ENCODE measurements at places on chromosomes 13 and 19.

GRCh38 chr13:113005076-113005865 is 36.3 kb downstream of the MCF2L start:
- no peak for DNase-seq

GRCh38 chr13:26855921-26856320 is 95.3 kb upstream of the GPR12 start:
- no peak for DNase-seq

DNA sequence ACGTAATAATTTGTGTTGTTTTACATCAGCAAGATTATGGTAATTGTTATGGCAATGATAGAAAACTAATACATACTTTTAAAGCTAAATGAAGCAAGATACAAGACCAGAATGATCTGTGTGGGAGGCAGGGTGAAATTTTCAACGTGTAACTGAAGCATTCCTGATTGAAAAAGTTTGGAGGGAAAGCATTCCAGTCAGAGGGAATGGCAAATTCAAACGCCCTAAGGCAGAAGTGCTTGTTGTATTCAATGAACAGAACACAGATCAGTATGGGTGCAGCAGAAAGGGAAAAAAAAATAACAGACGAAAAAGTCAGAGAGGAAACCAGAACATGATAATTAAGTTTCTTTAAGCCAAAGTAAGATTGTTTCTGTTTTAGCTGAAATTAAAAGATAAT is 928.5 kb upstream of the SLITRK1 start:
- DNase-seq: no peak

DNA sequence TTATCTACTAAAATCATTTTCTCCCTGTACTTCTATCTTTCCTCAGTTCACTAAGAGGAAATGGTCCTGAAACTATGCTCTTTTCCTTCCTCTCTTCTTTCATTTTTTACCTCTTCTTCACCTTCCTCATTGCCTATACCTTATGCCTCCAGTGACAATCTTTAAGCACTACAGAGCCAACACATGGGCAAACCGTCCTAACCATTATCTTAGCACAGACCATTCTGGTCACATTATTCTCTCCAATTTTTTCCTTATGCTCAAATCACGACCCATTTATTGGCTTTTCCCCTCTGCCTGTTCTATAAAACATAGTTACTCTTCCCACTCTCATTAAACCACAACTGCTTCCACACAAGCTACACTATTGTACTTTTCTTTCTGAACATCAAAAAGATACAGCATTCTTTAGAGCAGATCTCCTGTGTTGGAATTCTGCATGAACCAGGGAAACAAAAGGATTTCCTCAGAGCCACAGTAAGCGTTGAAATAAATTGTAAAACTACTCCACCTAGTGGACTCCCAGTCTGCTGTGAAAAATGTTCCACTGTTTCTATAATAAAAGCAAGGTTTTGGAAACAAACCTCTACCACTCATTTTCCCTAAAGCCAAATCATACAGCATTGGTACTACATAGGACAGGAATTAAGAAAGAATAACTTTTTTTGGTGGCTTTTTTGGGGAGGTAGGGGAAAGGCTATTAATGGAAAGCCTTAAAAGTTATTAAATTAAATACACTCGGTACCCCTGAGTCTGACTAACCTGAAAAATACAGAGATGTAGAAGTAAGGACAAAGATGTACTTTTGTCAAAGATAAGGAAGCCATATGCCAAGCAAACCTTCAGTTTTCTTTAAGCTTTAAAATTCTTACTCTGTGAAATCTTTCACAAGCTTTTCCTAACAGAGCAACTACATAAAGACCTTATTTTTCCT is 19.5 kb downstream of the NUFIP1 start:
- DNase-seq: peak; percentile 8

DNA sequence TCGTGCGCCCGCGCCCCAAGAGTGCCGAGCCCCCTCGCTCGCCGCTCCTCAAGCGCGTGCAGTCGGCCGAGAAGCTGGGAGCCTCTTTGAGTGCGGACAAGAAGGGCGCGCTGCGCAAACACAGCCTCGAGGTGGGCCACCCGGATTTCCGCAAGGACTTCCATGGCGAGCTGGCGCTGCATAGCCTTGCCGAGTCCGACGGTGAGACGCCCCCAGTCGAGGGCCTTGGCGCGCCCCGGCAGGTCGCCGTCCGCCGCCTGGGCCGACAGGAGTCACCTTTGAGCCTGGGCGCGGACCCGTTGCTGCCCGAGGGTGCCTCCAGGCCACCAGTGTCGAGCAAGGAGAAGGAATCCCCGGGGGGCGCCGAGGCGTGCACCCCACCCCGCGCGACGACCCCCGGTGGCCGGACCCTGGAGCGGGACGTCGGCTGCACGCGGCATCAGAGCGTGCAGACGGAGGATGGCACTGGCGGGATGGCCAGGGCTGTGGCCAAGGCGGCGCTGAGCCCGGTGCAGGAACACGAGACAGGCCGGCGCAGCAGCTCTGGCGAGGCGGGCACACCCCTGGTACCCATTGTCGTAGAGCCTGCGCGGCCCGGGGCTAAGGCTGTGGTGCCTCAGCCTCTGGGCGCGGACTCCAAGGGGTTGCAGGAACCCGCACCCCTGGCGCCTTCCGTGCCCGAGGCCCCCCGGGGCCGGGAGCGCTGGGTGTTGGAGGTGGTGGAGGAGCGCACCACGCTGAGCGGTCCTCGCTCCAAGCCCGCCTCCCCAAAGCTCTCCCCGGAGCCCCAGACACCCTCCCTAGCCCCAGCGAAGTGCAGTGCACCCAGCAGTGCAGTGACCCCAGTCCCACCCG is 7.1 kb downstream of the DNASE2 start:
- no peak for DNase-seq

GRCh38 chr19:9531933-9532332 is 6.5 kb downstream of the ZNF426 start:
- DNase-seq: no peak

GRCh38 chr13:72150502-72150901 is 283.5 kb upstream of the DACH1 start:
- no peak for DNase-seq

GRCh38 chr13:66375756-66376155 is 854.4 kb downstream of the PCDH9 start:
- DNase-seq: no peak

GRCh38 chr19:38942471-38943181 is 11.9 kb downstream of the MRPS12 start:
- DNase-seq: no peak

- no peak for DNase-seq
Measured at GRCh38 chr13:31036731-31037695, 104.6 kb downstream of the TEX26 start.

DNA sequence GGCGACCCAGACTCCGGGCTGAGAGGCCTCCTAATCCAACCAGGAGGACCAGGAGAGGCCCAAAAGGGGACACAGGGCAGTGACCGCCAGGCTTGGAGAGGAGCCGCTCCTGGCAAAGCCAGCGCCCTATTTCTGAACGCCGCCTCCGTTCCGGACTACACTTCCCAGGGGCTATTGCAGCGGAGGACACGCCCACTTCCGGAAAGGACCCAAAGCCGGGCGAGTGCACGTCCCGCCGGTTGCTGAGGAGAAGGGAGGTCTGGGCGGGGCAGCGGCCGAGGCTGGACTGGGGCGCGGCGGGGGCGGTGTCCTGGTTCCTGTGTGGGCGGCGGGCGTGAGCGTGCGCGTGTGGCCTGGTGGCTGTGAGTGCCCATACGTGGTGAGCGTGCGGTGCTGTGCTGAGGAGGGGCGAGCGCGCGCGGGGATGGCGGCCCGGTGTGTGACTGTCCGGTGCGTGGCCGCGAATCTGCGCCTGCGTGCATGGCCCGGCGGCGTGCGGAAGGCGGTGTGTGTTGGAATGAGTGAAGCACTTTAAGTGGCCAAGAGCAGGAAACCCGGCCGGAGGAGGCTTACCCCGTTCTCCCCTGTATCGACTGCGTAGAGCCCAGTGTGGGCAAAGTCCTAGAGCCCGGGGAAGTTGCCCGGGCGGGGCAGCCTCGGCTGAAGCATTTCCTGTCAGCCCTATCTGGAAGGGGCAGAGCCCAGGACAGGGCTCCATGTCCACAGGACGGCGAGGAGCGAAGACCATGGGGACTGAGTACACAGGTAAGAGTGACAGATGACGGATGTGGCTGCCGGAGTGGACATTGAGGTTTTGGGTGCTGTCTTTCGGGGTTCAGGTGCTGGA is at the start of gene ZNF470:
TSS of gene ZNF470 (plus strand) at position 195 of the 847 bp plus-strand sequence. CDS start 2,844 bp downstream, outside the sequence.
- peak; percentile 91 for DNase-seq

GRCh38 chr13:99553033-99553432 is 51.8 kb downstream of the TM9SF2 start:
- DNase-seq: no peak

All from NCI-H774 (cell line).